Fibroblast of skin of abdomen (primary cell): ENCODE measurements at places on chromosomes 16 and 17.

DNA sequence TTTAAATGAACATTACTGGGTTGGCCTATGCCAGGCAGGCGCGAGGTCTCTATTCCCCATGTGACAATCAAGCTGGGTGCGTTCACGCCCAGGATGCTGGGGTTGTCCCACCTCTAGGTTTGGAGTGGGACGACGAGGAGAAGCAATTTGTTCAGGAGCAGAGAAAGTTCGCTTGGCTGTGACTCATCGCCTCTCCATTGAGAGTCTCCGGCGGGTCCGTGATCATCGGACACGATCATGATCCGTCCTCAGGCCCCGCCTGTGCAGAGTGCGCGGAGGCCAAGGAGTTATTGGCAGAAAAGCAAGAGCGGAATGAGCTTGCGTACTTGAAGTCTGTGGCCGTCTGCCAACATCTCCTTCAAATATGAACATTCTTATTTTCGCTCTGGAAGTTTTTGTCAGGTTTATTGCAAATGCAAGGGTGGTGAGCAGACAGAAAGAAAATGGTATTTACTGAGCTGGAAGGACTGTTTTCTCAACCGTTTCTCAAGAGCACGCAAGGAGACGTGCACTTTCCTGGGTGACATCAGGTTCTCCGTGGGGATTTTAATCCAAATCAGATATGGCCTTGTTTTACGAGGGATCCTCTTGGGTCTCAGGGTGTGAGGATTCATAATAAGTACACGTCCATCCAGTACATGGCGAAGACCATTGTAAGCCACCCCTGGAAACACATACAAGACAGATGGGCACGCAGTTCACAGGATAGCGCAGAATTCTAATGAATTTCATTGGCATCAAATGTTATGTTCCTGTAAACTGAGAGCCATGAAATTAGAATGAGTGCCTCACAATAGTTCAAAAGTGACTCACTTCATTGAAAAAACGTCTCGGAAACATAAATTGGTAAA, 70.1 kb upstream of the CREBBP start:
- DNase-seq, result peak; percentile 94

GRCh38 chr17:610276-610675, 104.4 kb downstream of the VPS53 start:
- DNase-seq, result no peak

GRCh38 chr17:39138431-39139160, 12.8 kb downstream of the PLXDC1 start:
- DNase-seq, result peak; percentile 38

DNA sequence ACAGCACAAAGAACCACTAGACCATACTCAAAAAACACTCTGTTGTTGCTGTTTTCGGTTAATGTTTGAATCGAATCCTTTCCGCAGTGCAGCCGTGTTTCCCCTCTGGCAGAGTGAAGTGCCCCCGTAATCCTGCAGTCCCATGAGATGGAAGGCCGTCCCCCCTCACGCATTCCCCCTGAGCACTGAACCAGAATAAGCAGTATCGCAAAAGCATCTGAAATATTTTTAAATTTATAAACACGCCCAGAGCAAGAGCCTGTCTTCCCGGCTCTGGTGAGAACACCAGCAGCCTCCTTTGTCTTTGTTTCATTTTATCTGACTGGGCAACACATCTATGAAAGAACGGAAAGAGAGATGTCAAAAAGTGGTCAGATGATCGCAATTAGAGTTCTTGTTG, 121.0 kb upstream of the ADAMTS18 start:
- DNase-seq, result peak; percentile 27

GRCh38 chr16:10206215-10206614, 24.0 kb upstream of the GRIN2A start:
- DNase-seq, result no peak
